Astrocyte (in vitro differentiated cells and primary cell): ENCODE measurements at places on chromosomes 2 and 18.

DNA sequence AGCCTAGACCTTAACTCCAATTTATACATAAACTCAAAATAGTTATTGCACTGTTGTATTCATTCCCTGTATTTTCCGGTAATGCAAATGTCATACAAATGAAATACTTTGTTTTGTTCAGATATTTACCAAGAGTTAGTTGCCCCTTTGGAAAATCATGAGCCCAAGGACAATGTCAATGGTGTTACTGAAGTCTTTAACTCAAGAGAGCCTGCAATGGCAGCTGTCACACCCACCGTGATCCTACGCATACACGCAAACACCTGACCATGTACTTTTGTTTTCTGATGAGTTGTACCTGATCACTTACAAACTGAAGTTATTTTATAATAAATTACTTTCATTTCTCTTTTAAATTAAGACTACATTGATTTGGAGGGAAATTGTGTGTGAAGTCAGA is 11.7 kb upstream of the WIPF1 start:
- DNase-seq: no peak

GRCh38 chr18:853471-853870 is 41.4 kb upstream of the YES1 start:
- DNase-seq: no peak

DNA sequence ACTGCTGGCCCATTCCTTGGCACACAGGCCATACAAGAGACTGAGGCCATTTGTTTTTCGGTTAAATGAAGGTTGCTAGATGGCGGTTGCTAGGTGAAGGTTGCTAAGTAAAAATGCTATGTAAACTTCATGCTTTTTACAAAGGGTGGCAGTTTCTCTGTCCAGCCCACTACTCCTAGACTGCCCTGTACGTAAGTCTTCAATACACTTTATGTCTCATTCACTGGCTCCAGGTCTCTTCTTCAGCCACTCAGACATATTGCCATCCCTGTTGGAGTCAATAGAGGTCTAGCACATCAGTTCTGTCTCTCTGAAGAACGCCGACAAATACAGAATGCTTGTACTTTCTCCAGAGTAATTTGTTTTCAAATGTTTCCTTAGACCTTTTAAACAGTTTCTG is 370.9 kb upstream of the RND3 start:
- no peak for DNase-seq

- DNase-seq: no peak
Observed at GRCh38 chr2:26519396-26520147, 41.6 kb upstream of the OTOF start.

GRCh38 chr2:2502201-2502549 is 171.1 kb upstream of the MYT1L start:
- no peak for DNase-seq

DNA sequence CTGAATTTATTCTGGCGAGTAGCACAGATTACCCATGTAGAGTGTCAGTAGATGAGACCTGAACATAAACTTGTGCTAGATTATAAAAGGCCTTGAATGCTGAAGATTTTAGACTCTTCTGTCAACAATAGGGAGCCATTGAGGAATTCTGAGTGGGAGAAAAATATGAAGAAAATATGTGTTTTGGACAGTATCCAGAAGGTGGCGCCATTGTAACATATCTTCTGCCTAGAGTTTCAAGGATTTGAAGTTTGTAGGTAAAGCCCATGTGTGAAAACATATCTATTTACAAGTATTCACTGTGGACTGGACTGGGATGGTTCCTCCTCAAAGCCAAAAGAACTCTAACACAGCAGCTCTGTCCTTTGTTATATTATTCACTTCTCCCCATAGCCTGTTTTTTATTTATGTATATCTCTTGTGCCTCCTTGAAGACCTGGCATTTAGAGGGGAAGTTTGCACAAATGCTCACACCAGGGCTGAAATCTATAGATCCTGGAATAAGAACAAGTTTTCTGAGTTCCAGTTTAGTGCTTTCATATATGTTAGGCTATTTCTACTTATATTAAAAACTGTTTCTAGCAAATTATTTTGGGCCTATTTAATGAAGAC is 124.9 kb downstream of the RDH14 start:
- peak; percentile 41 for DNase-seq

DNA sequence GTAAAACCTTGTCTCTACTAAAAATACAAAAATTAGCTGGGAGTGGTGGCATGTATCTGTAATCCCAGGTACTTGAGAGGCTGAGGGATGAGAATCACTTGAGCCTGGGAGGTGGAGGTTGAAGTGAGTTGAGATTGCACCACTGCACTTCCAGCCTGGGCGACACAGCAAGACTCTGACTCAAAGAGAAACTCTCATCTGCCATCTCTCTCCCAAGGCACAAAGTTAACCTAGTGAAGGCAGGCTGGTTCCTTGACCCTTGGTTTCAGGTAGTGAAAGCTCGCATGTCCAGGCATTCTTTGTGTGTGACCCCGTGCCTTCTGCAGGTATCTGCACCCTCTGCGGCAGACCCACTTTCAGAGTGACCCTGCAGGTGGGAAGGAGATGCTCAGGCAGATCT is 100.0 kb downstream of the WDSUB1 start:
- no peak for DNase-seq

DNA sequence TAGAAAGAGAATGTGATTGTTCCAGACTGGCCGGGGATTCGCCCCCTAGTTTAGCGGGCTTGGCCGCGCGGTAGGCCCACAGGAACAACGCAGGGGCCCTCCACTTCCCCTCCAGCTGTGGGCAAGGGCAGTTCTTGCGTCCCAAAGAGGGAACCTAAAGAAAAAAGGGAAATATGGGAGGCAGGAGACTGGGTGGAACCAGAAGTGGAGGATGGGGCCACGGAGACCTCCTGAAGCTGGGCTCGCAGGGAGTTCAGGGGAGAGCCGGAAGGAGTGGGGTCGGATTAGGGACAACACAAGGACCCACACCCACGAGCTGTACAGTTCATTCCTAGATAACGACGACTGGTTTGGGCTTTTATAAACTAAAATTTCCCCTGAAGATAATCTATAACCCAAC is 18.2 kb downstream of the GNLY start:
- no peak for DNase-seq

- DNase-seq: no peak
Observed at GRCh38 chr2:156457523-156458517, 21.6 kb downstream of the GPD2 start.

GRCh38 chr2:63819765-63820717 is 21.7 kb upstream of the UGP2 start:
- no peak for DNase-seq

- DNase-seq: no peak
Observed at GRCh38 chr2:5188636-5189035, 503.5 kb upstream of the SOX11 start.

DNA sequence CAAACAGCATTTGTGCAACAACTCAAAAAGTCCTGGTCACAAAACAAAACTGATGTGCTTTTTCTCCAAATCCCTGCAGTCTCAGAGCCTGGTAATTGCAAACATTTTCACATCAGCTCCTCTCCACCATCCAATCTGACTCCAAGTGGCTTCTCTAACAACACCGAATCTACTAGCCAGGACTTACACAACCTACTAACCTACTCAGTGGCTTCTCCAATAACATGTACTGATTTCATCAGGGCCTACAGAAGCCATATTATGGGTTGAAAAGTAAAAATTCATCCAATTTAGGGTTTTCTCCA is 104.3 kb downstream of the COLEC12 start:
- no peak for DNase-seq

GRCh38 chr2:206028101-206028500 is 57.9 kb downstream of the INO80D start:
- no peak for DNase-seq

- DNase-seq: no peak
Observed at GRCh38 chr18:38545071-38545470, 979.5 kb upstream of the CELF4 start.

DNA sequence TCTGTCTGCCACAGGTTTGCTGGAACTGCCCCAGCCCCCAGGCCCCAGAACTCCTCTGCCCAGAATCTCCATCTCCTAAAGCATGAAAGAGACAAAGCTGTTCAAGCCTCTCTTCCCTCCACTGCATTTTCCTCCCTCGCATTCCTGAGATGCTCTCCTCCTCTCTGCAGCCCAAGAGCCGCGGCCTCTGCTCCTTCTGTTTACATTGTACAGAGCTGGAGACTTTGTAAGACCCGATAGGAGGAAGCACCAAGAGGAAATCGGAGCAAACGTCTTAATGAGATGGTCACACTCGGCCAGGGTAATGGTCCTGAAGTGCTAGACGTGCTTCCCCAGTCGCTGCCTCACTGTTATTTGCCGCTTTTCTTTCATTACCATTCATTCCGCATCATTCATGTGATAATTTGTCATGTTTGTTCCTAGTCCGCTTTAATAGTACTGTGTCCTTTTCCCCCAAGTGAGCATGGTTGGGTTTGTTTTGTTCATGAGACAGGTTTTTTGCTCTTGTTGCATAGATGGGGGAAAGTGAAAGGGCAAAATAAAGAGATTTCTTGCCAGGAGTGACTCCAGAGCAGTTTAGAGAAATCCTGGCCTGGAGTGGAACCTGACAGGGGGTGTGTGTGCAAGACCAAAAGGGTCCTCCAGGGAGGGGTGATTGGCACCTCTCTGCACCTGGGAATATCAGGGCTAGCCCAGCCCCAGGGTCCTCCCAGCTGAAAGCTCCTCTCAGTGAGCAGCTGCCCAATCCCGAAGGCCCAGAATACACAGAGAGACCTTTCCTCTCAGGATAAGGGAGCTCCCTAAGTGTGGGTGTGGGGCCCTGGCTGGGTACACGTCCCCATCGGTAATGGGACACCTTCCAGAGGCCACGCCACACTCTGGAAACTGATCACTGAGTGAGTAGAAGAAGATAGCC is 44.9 kb upstream of the ID2 start:
- DNase-seq: peak; percentile 64

- peak; percentile 73 for DNase-seq
Observed at GRCh38 chr2:239264838-239265651, 135.8 kb downstream of the HDAC4 start.
